ENCODE measurements at places on chromosomes 3 and 15. TPM values are rescaled to one million over a fixed set of nuclear protein-coding genes. Genes with fewer than 3 reads are reported as not detected.

DNA sequence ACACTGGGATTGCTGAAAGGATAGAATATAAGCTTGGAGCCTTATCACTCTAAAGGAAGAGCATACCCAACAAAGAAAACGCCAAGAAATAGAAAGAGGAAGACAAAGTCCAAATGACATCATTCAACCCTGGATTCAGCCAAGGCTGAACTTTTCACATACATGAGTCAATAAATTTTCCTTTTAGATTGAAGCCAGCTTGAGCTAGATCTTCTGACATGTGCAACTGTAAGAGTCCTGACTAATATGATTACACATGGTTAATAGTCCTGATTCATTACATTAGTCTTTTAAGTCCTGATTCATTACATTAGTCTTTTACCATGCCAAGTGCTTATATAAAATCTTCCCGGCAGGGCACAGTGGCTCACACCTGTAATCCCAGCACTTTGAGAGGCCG, 13.6 kb upstream of the DENND6A start:
- no peak for DNase-seq

- no peak for DNase-seq
Measured at GRCh38 chr15:57677204-57677603, 29.3 kb upstream of the POLR2M start.

DNA sequence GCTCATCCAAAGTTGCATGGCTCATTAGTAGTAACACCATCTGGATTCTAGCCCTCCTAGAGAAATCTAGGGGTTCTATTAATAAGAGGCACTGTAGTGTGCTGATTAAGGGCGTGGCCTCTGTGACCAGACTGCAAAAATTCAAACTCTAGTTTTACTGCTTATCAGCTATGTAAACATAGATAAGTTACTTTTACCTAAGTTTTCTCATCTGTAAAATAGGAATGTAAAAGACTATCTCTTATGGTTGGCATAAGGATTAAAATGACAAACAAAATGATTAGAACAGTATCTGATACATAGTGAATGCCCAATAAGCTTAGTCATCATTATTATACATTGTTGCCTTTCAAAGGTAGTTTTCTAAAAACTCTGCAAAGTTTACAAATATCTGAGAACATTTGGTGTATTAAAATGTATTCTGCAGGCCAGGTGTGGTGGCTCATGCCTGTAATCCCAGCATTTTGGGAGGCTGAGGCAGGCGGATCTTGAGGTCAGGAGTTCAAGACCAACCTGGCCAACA, 4.5 kb downstream of the PTX3 start:
- no peak for DNase-seq

GRCh38 chr3:12155828-12156227, 2.9 kb downstream of the TIMP4 start:
- DNase-seq = no peak

- no peak for DNase-seq
Measured at GRCh38 chr3:52237657-52238172, 1.2 kb downstream of the TWF2 start.

- DNase-seq = no peak
Measured at GRCh38 chr15:92625251-92625980, 30.2 kb downstream of the FAM174B start.

GRCh38 chr3:46881596-46882376, 4.3 kb downstream of the PTH1R start:
- DNase-seq = no peak

- DNase-seq = no peak
Measured at GRCh38 chr15:83178390-83178789, 29.2 kb downstream of the HDGFL3 start.

GRCh38 chr3:188673646-188674186, 498.1 kb upstream of the TPRG1 start:
- no peak for DNase-seq

GRCh38 chr3:10371167-10371566, 50.3 kb upstream of the SEC13 start:
- DNase-seq = no peak

GRCh38 chr3:131561511-131561910, 58.7 kb upstream of the MRPL3 start:
- DNase-seq = no peak

DNA sequence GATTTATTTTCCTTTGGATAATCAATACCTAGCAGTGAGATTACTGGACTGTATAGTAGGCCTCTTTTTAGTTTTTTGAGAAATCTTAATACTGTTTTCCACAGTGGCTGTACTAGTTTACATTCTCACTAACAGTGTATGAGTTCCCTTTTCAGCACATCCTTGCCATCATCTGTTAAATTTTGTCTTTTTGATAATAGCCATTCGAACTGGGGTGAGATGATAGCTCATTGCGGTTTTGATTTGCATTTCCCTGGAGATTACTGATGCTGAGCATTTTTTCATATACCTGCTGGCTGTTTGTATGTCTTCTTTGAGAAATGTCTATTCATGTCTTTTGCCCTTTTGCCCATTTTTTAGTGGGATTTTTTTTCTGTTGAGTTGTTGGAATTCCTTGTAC, 210.8 kb downstream of the CGGBP1 start:
- DNase-seq = no peak

DNA sequence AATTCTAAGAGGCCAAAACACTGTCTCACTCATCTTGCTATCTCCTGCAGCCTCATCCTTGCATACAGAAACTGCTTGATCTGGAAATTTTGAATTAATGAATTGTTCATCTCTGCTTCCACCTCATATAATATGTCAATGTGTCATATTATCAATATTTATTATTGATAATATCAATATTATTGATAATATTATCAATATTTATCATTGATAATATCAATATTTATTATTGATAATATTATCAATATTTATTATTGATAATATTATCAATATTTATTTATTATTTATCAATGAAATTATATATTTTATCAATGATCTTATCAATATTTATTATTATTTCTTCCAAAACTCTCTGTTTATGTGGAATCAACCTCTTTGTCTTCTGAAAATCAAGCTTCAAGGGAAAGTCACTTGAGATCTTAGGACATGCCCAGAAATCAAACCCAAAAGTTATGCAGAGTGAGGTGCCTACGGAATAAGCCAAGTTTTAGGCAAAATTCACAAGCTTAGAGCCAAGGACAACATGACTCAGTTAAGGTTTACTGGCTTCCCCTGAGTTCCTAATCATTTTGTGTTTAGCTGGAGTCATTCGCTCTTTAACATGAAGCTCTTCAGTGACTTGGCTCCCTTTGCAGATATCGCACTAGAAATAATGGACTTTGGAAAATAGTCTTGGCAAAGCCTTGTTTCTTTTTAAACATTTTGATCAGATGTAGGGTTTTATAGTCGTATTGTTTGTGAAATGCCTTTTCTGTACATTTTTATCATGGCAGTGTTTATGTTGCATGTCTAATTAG, 297.1 kb upstream of the RARB start:
- no peak for DNase-seq

DNA sequence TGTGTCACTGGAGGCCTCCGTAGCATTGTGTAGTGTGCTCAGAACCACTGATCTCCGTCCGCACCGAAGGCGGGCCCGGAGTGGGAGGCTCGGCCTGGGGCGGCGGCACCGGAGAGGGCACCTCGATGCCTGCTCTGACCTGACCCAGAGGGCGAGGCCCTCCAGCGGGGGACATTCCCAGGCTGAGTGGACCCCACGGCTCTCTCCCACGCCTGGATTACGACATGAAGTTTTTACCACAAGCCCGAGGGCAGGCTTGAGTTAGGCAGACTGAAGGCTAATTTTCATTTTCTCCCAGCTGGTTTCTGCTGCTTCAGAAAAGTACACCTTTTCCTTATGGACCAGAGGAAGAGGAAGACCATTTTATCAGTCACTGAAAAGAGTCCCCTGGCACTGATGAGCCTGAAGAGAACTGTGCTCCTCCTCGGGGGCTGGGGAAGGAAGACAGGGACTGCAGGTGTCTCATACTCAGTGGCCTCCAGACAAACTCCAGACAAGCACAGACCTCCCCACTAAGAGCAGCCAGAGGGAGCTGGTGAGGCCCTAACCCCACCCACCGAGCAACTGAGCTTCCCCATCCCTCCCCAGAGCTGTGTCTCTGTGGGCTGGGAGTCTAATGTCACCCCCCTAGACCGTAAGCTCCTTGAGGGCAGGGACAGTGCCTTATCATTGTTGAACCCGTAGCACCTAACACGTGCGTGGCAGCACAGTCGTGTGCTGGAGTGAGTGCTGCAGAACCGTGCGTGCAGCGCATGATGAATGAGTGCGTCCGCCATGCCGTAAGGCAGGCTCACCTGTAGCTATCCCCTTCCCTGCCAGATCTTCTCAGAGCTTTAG, 74.5 kb upstream of the BLM start:
- DNase-seq = no peak

DNA sequence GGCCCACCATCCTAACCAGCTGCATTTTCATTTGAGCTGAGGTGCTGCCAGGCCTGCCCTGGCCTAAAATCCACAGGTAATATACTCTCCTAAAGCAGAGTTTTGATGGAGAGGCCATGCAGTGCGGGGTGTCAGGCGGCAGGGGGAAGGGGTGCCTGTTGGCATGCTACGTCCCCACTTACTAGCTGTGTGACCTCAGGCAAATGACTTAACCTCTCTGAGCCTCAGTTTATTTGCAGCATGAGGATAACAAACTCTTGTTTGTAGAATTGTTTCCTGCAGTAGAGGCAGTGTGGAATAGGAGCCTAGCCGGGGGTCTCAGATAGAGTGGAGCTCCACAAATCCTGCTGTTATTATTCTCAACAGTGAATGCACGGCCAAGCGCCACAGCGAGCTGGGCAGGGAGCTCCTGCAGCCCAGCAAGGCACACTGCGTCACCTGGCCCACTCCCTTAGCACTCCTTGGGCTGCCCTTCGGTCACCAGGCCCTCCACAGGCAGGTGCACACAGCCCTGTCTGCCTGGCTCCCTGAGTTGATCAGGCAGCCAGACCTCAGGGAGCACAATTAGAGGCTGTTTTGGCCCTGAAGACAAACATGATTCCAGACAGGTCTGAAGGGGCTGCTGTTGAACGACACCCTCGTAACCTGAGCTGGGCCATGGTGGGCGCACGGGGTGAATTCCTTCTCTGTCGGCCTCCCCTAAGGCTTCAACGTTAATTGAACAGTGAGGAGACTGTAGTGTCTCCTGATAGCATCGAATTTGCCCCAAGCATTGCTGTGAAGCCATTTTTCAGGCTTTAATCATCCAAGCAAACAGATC, 248.8 kb upstream of the LYSMD4 start:
- DNase-seq = no peak

DNA sequence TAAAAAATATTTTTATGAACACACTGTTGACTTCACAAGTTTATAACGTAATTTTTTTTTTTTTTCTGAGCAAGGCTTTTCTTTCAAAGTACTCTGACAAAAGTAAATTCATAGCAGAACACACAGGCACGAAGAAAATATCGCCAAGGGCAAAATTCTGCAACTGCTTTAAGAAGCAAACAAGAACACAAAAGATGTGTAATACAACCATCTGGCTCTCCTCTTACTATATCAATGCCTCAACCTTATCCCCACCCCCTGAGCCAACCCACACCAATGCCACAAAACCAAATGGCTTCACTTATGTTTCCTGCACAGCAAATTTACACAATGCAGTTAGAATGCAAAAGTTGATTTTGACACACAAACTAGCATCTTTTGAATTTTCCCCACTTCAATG, 274.2 kb downstream of the FOXP1 start:
- no peak for DNase-seq

GRCh38 chr15:72168131-72168807, 29.3 kb downstream of the GRAMD2A start:
- no peak for DNase-seq

DNA sequence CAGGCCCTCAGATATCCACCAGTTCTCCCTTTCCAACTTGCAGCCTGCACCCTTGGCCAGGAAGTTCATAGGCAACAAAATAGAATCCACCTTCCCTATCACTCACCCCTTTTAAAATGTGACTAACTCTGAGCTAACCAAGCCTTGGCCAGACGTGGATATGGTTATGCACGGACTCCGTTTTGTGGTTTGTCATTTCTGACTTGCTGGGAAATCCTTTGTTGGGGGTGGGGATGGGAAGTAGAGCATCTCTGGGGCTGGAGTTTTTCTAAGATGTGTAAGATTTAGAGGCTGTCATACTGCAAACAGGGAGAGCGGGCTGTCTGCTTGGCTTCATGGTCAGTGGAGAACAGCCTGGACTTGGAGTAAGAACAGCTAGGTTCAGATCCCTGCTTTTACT, 62.6 kb downstream of the SMAD3 start:
- DNase-seq = no peak

- DNase-seq = no peak
Measured at GRCh38 chr3:50930371-50931208, 255.9 kb downstream of the DOCK3 start.

DNA sequence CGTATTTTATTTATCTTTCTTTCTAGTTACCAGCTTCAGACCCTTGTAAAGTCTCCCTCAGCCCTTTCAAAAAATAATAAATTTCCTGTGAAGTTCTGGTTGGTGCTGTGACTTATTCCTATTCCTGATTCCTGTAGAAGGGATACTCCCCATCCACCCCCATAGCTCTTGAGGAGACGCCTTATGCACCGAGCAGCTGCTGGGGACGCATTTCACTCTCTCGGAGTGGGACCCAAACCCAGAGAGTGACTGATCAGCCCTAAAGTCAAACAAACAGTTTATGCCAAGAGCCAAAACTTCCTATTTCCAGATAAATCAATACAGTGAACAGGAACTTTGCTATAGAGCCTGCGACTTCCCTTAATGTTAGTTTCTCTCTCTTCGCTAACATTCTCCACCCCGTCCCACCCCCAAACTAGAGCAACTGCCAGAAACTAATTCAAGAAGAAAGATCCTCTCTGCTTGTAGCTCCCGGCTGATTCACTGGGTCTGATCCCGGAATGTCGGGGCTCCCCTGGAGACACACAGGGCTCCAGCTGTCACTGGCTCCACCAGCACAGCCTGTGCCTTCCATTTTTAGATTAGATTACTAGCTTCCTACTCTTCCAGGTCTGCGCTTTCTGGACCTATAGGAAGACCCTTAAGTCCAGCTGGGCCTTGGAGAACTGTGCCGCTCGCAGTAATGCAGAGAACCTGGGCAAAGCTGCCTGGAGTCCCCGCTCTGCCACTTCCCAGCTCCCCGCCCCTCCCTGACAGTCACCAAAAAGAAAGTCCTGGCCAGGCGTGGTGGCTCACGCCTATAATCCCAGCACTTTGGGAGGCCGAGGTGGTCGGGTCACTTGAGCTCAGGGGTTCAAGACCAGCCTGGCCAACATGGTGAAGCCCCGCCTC, 45.2 kb downstream of the KLHL25 start:
- DNase-seq = no peak

Gene CPLX3
- 0.26 TPM for total RNA-seq

Gene LCTL
- not detected for total RNA-seq

Gene OR5K3
- not detected for total RNA-seq

Gene INSYN1
- not detected for total RNA-seq

Gene CYP8B1
- 0.23 TPM for total RNA-seq

Gene RAD51
- 1.1 TPM for total RNA-seq

Gene FOXB1
- 0.15 TPM for total RNA-seq

Gene LRTM1
- not detected for total RNA-seq

Gene DCLK3
- total RNA-seq = not detected

Gene GPR160
- 5.8 TPM for total RNA-seq

Gene COLQ
- 11.4 TPM for total RNA-seq

Gene FAM162A
- total RNA-seq = 26.6 TPM

Gene ANKRD63
- not detected for total RNA-seq

Gene HTR3E
- total RNA-seq = not detected
